ENCODE measurements at places on chromosomes 5 and 9.

- no peak for DNase-seq
Observed at GRCh38 chr9:134033516-134034214, 8.4 kb downstream of the BRD3OS start.

DNA sequence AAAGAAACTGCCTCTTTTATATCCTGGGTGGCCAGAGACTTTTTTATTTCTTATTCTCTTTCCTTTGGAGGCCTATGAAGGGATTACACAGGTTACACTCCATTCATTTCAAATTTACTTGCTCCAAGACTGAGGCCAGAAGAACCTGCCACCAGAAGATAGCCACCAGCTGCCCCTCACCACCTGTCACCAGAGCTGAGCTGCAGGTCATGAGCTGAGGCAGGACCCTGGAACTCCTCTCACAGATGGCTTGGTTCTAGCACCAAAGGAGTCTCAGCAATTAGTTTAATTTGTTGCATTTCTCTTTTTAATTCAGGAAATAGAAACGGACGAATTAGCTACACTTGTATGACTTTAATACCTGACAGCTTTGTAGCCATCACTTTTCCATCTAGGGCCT lies 313.9 kb downstream of the SPOCK1 start:
- no peak for DNase-seq

- peak; percentile 38 for DNase-seq
Observed at GRCh38 chr9:5976674-5977397, 38.6 kb downstream of the RANBP6 start.

DNA sequence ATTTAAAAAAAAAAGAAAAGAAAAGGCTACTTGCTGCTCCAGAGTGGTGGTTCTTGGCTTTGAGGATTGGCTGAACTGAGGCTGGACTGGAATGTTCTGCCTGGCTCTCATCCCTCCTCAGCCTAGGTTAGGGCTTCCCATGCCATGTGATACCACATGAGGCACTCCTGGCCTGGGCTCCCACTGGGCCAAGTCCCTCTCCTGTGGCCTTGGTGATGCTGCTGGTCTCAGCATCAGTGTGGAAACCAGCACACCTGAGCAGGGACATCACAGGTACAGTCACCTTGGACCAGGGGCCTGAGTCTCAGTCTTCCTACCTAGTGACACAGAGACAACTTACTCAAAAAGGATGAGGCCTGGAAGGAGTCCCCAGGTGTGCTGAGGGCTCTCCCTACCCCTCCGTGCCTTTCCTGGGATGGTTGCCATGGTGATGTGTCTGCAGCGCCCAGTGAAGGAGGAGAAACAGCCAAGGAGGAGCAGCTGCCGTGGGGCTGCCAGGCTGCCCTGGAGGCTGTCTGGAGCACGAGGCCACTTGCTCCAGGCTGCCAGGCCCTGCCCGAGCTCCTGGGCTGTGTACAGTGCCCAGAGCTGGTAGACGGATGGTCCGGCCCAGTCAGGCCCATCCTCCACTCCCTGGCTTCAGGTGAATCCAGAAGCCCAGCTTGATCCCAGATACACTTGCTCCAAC lies 71.0 kb downstream of the WNK2 start:
- DNase-seq = no peak

GRCh38 chr5:94761055-94761454 lies 142.6 kb downstream of the SLF1 start:
- no peak for DNase-seq

GRCh38 chr5:92687821-92688722 lies 892.9 kb downstream of the NR2F1-AS1 start:
- DNase-seq = no peak

- no peak for DNase-seq
Observed at GRCh38 chr9:97892421-97892820, 29.9 kb downstream of the TRMO start.

GRCh38 chr9:87658511-87658910 lies 67.4 kb upstream of the CTSL start:
- no peak for DNase-seq

Measured in GDM1 (cell line).